ENCODE measurements at places on chromosomes 16 and 17.

DNA sequence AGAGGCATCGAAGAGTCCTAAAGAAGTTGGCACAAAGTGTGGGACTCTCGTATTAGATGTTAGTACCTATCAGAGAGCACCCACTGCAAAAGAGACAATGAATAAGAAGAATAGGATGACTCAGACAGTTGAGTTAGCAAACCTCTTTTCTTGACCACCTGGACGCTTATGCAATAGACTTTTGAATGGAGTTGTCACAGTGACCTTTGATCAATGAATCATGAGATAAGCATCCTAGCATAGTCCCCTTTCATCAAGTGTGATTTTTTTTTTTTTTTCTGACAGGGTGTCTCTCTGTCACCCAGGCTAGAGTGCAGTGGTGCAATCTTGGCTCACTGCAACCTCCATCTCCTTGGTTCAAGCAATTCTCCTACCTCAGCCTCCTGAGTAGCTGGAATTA, 1417.9 kb upstream of the GOT2 start:
- DNase-seq = no peak

DNA sequence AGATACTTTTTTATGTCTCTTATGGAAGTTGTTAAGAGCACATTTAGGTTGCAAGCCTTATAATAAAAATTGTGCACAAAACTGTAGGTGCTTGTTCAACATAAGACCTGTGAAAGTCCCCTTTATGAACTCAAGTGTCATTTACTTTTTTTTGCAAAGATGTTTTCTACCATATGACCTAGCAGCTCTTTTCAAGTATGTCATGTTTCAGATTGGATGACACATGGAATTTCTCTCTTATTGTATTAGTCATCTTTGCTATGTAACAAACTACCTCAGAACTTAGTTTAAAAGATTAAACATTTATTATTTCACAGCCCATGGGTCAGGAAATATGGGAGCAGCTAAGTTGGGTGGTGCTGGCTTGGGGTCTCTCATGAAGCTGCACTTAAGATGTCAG, 57.9 kb downstream of the PHKB start:
- no peak for DNase-seq

DNA sequence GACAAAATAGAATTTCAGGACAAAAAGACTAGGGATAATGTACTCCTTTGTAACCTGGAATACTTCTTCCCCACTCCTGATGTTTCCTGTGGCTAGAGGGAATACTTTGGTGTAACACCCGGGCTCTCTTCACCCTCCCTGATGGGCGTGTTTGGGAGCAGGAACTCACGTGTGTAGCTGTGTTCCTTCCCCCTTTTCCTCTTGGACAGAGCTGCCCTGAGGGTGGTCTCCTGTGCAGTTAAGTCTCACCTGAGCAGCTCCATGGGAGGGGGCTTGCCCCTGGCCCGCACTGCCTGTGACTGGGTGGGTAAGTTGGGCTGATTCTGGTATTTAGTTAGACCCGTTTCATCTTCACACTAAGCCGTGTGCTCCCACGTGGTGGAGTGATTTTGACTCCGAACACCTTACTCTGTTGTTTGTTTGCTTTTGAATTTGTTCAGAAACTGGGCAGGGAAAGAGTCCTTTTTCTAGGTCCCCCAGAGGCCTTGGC, 87.9 kb downstream of the OR1D5 start:
- no peak for DNase-seq

- DNase-seq = no peak
Measured at GRCh38 chr16:3842994-3843393, 37.5 kb downstream of the CREBBP start.

GRCh38 chr16:72475688-72476087, 303.7 kb upstream of the PMFBP1 start:
- no peak for DNase-seq

DNA sequence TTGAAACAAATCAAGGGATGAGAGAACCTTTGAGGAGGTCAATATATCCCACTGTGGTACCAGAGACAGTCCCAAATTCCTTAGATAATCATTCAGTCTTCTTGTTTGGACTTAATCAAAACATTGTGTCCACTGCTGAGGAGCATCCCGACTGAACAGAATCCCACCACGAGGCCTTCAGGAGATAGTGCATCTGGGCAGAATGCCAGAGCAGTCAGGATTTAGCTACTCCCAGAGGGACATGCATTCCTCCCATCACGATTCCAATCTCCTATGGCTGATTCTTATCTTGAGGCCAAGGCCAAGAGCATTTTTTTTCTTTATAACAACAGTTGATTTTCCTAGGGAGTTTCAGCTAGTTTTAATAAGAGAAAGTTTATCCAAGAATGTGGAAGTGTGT, 87.4 kb upstream of the COX10 start:
- no peak for DNase-seq

DNA sequence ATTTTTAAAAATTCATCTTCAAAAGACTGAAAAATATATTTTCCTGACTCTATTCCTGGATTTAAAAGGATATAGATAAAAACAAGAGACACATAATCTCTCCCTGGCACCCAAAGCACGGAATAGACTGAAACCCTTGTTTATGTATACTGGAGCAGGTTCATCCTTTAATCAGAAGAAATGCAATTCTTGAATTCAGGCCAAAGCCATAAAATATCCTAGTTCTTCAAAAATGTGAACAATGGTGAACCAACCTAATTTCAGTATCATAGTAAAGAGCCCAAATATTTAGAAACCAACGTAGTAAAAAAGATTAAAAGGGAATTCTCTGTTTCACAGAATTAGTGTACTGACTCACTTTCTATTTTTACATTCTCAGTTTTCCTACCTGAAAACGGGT, 188.5 kb upstream of the C17orf78 start:
- no peak for DNase-seq

DNA sequence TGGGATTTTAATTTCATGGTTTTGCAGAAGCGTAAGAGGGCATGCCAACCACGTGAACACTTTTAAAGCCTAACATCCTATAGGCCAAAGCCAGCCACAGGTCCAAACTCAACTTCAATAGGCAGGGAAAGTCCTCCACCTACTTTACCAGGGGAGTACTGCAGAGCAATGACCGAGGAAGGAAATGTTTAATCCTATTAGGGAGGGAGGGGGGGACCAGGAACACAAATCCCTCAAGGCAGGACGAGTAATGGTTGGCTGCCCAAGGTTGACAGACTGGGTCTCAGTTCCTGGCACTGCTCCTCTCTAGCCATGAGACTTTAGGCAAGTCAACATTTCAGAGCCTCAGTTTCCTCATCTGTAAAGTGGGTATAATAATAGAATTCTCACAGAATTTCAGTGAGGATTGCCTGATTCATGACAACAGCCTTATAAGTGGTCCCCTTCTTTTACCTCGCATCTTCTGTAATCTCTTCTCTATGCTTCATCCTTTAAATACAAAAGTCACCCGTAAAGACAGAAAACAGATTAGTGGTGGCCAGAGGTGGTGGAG, 315.8 kb downstream of the HAPSTR1 start:
- no peak for DNase-seq
